ENCODE measurements at places on chromosomes 12 and 14. TPM values are rescaled to one million over a fixed set of nuclear protein-coding genes. Genes with fewer than 3 reads are reported as not detected.

DNA sequence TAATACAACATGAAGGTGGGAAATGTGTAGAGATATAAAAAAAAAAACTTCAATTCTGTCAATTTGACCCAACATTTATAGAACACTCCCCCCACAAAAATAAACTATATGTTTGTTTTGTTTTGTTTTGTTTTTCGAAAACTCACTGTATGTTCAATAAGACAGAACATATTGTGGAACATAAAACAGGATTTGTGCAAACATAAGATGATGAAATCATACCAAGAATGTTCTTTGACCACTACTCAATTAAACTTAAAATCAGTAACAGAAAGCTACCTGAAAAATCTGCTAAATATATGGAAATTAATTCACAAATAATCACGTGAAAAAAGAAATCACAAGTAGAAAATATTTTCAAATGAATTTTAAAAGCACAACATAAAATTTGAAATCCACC is 61.2 kb downstream of the PAWR start:
- no peak for DNase-seq

DNA sequence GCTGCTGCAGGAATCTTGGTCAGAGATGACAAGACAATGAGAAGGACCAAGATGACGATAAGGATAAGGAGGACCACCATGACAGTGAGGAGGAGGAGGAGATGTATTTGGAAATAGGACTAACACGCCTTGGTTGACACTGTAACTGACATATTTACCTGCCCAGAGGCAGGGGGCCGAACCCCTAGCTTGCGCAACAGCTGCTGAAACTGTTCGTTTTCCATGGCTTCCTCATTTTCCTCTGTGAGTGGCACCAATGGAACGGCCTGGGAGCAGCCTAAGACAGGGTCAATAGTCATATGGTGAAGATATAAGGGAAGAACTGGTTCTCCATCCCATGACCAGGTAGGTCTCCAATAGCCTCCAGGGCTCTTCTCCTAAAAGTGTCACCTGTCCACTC is 28.8 kb downstream of the TIMELESS start:
- DNase-seq, result no peak

GRCh38 chr12:66495709-66496108 is 183.2 kb downstream of the GRIP1 start:
- no peak for DNase-seq

Gene PAX9
- not detected for total RNA-seq

All from activated naive CD4-positive, alpha-beta T cell treated with anti-CD3 and anti-CD28 coated beads for 36 hours (primary cell).